Hepatocyte (in vitro differentiated cells): ENCODE measurements at places on chromosomes 3 and 15. TPM values are rescaled to one million over a fixed set of nuclear protein-coding genes. Genes with fewer than 3 reads are reported as not detected.

DNA sequence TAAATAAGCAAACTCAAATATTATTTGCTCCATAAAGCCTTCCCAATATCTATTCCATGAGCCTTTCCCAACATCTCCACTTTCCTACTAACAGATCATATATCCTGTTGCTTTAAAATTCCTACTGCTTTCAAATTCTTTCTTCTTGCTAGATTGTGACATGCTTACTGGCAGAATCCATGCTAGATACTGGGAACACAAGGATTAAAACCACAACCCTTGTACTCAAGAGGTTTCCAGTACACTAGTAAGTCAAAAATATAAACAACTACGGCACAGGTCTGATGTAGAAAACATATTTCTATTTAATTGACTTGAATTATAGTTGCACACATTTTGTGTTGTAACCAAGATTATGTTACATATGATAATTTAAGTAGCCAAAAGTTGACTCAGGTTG, 275.0 kb downstream of the ZBTB20 start:
- H3K27ac ChIP-seq, result no peak overlapping the region
- no peaks in the 10 kb centered on the region for H3K4me1 ChIP-seq
- no peaks in the 10 kb centered on the region for H3K36me3 ChIP-seq
- no peaks in the 10 kb centered on the region for H3K27me3 ChIP-seq
- no peak overlapping the region for H3K4me3 ChIP-seq
- DNase-seq, result no peak

DNA sequence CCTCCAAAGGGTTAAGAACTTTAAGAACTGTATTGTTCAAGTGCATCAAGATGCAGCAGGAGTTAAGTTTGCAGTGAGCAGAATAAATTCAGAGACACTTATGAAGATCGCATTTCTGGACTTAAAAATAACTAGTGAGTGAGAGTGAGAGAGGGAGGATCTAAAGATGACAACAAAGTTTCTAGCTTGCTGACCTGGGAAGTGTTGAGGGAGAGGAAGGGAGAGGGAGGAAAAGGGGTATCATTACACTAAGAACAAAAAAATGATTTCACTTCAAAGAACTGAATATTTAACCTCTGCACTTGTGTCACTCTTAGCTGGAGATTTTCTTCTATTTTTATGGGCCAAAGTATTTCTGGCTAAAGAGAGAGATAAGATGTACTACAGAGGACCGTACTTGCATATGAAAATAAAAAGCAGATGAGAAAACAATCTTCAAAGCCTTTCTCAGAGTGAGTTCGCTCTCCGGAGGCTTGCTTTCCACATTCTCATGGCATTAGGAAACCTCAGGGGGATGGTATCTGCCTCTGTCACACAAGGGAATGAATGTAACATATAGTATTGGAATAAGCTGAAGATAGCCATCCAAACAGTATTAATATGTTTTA, 91.4 kb upstream of the TJP1 start:
- H3K27ac ChIP-seq, result peak overlapping the region; percentile 0
- no peaks in the 10 kb centered on the region for H3K27me3 ChIP-seq
- DNase-seq, result no peak
- no peaks in the 10 kb centered on the region for H3K36me3 ChIP-seq

GRCh38 chr15:31839388-31839787, 190.9 kb upstream of the CHRNA7 start:
- no peak for DNase-seq
- H3K27me3 ChIP-seq, result no peaks in the 10 kb centered on the region
- H3K36me3 ChIP-seq, result no peaks in the 10 kb centered on the region
- no peak overlapping the region for H3K27ac ChIP-seq

OXSM gene
- total RNA-seq, result 7.9 and 8.8 TPM in 2 replicates

GOLGA8N gene
- total RNA-seq, result 1.8 and 3.2 TPM in 2 replicates

GPR156 gene
- 0.27 and 0.52 TPM in 2 replicates for total RNA-seq
